ENCODE measurements at places on chromosomes 5 and 9.
A peak's percentile ranks its signal among the peaks of the same experiment; 100 is the strongest.

GRCh38 chr5:78574731-78575161 lies 73.8 kb downstream of the LHFPL2 start:
- no peak for DNase-seq

DNA sequence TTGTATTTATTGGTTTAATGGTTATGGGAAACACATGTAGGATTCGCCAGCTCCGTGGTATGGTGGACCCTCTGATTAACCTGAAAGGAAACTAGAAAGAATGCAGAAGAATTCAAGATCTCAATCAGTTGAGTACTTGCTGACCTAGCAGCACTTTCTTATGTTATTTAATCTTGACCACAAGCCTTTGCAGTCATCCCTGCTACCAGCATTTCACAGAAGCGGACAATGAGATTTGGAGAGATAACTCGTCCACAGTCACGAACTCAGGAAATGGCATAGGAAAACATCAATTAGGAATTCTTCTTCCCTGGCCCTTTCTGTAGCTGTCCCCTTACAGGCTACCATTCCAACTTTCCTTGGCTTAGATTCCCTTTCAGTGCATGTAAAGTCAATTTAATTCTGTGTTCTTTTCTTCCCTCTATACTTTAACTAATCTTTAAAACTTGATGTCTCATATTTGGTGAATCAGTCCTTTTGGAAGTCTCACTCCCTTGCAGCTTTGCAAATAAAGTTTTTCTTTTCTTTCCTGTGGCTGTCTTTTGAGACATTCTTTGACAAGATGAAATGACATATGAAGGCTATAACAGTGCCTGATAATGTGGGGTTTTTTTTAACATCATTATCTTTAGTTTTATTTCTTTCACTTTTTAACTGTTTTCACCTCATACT lies 1.3 kb upstream of the SLC44A1 start:
- DNase-seq, result no peak

DNA sequence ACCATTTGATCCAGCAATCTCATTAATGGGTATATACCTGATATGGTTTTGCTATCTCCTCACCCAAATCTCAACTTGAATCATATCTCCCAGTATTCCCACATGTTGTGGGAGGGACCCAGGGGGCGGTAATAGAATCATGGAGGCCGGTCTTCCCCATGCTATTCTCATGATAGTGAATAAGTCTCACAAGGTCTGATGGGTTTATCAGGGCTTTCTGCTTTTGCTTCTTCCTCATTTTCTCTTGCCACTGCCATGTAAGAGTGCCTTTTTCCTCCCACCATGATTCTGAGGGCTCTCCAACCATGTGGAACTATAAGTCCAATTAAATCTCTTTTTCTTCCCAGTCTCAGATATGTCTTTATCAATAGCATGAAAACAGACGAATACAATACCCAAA lies 74.5 kb upstream of the APC start:
- DNase-seq, result no peak

DNA sequence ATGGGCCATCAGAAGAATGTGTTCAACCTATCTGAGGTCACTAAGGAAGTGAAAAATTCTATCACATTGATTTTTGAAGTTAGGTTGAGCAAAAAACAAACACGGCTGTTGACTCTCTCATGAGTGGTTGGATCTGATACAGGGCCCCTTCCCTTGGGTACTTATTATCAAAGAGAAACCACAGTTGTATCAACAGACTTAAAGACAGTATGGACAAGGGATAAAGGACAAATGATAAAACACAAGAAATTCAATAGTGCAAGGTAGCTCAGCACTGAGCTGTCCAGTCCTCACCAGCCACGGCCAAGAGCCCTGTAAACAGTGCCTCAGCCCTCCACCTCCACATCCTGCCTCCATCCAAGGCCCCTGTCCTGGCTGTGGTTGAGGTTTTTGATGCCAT lies 86.9 kb downstream of the UBE2QL1 start:
- no peak for DNase-seq

DNA sequence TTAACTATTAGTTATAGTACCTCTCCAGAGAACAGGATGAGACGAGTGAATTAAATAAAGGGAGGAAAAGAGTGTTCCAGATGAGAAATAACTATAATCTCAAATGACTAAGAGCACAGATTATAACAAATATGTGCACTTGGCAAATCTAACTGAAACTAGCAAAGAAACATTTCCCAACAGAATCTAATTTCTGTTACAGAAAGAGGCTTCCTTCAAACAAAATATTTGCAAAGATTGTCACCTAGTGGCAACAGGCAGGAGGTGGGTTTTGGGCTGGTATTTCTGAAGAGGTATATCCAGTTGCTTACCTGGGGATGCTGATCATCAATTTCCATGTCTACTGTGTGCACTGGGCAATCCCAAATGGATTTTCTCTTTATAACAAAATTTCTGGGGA lies 5.6 kb upstream of the SPDL1 start:
- DNase-seq, result peak; percentile 45

- no peak for DNase-seq
Measured at GRCh38 chr5:92505925-92506324, 1075.1 kb downstream of the NR2F1-AS1 start.

DNA sequence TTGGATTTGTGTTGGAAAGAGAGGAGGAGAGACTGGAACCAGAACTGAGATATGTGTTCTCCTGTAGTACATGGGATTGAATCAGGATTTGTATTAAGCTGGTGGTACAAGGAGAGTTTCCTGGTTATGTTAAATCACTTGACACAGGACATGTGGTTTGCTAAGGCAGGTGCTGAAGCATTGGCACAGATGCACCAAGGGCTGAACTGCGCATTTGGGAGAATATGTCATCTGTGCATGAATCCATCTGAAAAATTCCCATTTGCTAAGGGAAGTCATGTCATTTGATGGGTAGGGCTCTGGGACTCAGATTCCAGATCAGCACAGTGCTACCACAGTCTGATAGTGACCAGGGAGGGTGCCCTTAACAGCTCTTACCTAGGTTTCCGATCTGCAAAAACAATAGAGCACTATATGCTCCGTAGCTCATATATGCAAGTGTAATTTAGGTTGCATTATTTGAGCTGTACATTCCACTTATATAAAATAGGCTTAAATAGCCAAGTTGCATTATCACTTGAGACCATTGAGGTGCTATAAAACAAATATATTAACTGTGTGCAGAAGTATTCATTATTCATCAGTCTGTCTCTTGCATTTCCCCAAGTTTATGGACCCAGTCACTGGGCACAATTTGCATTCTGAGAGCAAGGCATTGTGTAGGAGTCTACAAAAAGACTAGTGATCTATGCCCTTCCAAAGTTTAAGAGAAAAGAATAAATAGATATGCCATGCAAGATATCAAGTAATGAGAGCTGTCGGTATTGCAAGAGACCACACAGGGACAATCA lies 55.2 kb downstream of the ADAMTS16 start:
- DNase-seq, result no peak

DNA sequence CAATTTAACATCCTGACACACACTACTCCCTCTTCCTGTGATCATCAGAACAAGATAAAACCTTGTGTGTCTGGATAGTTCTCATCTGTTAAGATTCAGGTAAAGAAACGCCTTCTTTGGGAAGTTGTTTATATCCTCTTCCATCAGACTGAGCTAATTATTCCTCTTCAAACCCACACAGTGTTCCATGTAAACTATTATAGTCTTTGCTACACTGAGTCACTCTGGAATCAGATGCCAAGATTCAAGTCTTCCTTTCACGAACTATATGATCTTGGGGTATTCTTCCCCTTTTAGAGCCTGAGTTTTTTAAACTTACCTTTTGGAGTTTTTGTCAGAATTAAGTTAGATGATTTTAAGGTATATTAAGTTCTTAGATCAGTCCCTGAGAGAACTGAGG lies 2.0 kb downstream of the OR1J1 start:
- no peak for DNase-seq

DNA sequence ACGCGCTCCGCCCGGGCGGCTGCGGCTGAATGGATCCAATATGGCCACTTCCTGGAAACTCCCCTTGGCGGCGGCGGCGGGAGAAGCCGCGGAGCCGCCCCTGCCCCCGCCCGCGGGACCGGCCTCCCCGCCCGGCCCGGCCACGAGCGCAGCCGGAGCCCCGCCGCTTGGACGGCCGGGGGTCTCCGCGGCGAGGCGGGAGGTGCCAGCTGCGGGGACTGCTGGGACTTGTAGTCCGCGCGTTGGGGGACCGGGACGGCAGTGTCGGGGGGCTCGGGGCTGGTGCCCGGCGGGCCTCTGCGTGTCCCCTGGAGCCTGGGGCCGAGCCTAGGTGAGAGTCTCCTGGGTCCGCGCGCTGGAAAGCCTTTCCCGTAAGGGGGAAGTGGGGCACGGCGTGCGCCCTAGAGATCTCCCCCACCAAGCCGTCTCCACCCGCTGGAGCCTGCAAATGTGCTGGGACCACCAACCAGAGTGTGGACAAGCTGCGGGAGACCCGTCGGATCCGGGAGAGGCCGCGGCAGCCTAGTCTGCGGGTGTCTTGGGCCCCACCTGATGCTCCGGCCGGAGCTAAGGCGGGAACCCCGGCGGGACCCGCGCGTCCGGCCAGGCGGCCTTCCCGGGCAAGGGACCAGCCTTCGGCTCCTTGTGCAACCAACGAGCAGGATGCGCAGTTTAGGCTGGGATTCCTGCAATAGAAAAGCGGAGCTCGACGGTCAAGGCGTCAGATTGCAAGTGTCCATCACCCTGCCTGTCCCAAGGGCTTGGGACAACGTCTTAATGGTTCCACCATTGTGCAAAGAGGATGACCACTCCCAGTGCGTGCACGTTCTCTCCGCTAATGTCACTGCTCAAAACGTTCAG lies at the start of gene SEPTIN8:
Gene SEPTIN8 (minus strand): TSS at position 31 of the 861 bp plus-strand sequence. CDS start 102 bp downstream, outside the sequence.
- DNase-seq, result no peak

- no peak for DNase-seq
Measured at GRCh38 chr5:170117736-170118135, 12.0 kb downstream of the FOXI1 start.

- DNase-seq, result no peak
Measured at GRCh38 chr9:93658184-93658925, 82.0 kb downstream of the PHF2 start.

DNA sequence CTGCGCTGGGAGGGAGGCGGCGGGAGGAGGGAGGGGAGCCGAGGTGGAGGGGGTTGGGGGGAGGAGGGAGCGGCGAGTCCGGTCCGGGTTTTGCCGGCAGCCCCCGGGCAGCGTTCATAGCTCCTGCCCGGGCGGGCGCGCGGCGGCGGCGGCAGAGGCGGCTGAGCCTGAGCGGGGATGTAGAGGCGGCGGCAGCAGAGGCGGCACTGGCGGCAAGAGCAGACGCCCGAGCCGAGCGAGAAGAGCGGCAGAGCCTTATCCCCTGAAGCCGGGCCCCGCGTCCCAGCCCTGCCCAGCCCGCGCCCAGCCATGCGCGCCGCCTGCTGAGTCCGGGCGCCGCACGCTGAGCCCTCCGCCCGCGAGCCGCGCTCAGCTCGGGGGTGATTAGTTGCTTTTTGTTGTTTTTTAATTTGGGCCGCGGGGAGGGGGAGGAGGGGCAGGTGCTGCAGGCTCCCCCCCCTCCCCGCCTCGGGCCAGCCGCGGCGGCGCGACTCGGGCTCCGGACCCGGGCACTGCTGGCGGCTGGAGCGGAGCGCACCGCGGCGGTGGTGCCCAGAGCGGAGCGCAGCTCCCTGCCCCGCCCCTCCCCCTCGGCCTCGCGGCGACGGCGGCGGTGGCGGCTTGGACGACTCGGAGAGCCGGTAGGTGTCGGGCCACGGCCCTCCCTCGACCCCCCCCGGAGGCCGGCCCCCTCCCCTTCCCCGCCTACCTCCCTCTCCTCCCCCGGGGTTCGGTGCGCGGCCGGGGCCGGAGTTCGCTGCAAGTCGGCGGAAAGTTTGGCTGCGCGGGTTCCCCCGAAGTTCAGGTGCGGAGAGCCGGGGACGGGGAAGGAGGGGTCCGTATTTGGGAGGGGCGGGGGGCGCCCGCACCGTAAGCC lies at the start of gene CXXC5:
Gene CXXC5 (plus strand): TSS at position 145 of the 877 bp plus-strand sequence. CDS start 32,175 bp downstream, outside the sequence.
- peak; percentile 81 for DNase-seq

Measured in stromal cell of bone marrow (primary cell).